A549 (cell line): ENCODE measurements at places on chromosomes 5 and 9. TPM values are rescaled to one million over a fixed set of nuclear protein-coding genes. Genes with fewer than 3 reads are reported as not detected.

- DNase-seq, result no peak
Measured at GRCh38 chr9:123589361-123590239, 233.6 kb downstream of the CRB2 start.

DNA sequence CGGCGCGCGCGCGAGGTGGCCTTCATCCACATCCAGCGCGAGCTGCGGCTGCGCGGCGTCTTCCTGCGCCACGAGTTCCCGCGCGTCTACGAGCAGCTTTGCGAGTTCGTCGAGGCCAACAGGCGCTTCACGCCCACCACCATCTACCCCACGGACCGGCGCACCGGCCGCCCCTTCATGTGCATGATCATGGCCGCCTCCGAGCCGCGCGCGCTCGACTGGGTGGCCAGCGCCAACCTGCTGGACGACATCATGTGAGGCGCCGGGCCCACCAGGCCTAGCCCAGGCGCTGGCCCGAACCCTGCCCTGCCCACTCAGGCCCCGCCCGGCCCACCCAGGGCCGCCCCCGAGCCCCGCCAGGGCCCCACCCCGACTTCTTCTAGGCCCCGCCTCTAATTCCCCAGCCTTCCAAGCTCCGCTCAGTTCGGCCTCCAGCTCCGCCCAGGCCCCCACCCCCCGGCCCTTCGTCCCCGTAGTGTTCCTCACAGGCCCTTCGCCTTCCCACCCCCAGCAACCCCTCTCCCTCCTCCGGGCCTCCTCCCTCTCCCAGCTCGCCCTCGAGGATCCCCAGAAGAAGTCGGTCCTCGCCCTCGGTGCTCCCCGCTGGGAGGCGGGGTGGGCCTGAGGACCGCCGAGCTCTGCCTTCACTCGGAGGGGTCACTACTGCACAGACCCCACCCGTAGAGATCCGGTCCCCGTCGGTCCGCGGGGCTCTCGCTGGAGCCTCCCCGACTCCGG, 2.0 kb upstream of the PHPT1 start:
- peak; percentile 85 for DNase-seq

DNA sequence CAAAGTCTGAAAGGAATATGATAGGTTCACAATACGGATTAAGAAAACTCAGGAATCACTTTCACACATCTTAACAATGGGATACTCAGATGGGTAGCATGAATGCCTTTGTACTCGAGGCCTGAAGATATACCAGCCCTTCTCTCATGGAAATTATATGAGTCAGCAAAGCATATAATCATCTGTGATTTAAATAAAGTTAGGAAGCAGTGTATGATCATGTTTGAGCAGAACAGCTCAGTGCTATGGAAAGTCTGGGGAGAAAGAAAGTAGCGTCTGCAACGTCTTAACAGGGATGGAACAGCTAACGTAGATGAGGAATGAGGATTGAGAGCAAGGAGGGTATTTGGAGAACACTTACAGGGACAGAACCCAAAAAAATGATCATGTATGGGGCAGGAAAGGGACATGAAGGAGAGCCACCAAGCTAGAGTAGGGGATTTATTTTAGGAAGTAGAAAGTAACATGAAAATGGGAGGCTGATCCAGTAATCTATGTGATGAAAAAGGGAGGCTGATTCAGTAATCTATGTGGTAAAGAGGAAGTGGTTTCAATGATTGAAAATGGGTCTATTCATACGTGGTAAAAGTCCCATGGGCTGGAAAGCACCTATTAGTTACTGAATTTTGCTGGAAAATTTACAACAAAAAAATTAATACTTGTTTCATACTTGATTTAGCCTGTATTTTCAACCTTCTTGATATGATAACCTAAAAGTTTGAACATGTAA, 85.9 kb downstream of the GNA14 start:
- no peak for DNase-seq

DNA sequence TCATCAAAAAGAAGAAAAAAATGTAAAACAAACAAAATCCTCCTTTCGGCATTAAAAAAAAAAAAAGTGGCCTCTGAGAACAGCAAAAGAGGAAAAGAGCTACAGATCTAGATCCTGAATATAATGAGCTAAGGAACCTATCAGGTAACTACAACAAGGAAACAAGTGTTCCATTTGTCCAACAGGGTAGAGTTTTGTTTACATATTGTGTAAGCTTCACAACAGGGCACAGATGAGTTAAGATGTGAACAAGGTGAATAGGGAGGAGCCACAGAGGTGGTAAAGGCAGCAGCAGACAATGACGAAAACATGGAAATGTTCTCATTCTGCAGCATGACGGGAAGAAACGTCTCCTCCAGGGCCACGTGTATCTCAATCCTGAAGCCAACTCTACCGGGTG, 14.4 kb downstream of the ELP1 start:
- no peak for DNase-seq

GRCh38 chr5:38932854-38933408, 87.1 kb downstream of the OSMR start:
- DNase-seq, result no peak

DNA sequence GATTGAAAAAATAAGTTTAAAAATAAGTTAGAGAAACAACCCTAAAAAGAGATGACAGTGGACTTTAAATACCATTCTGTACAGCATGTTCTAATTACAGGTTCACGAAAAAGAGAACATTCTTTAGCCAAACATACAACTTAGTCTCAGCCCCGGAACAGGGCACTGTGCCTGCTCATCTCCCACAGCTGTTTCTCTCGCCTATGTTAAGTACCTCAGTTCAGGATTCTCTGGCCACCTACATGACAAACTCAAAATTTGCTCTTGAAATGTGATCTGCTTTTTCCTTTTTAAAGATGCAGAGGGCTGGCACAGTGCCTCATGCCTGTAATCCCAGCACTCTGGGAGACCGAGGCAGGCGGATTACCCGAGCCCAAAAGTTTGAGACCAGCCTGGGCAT, 52.3 kb downstream of the MYO10 start:
- no peak for DNase-seq

DNA sequence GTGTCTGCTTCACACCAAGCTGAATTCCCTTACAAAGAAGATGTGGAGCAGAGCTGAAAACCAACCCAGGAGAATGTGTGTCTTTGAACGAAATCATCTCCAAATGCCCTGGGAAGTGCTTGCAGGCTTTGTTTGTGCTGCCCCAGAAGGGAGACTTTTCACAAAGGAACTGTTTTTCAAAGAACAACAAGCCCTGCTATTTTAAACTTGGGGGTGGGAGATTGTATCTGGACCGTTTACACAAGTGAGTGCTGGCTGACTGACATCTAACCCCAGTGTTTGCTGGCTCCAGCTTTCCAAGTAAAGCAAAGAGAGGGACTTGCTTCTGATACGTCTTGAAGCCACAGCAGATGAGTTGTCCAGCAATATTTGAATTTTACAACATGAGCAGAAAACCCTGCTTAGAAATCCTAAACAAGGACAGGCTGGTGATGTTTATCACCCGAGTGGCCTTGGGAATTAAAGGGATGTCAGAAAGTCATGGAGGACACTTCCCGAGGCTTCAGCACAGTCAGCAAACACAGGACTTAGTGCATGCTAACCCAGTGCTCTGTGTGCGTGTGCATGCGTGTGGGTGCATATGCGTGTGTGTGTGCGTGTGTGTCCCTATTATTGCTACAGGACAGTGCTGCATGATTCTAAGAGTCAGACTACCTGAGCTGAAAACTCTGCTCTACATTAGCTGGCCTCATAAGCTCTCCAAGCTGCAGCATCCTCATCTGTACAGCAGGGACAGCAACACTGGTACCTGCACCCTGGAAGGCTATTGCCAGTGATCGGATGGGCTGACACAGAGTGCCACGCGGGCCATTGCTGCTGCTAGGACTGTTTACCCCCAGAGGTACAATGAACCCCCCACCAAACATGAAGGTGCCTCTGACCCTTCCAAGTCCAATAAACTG, 1.4 kb downstream of the ADAMTS12 start:
- DNase-seq, result peak; percentile 37

DNA sequence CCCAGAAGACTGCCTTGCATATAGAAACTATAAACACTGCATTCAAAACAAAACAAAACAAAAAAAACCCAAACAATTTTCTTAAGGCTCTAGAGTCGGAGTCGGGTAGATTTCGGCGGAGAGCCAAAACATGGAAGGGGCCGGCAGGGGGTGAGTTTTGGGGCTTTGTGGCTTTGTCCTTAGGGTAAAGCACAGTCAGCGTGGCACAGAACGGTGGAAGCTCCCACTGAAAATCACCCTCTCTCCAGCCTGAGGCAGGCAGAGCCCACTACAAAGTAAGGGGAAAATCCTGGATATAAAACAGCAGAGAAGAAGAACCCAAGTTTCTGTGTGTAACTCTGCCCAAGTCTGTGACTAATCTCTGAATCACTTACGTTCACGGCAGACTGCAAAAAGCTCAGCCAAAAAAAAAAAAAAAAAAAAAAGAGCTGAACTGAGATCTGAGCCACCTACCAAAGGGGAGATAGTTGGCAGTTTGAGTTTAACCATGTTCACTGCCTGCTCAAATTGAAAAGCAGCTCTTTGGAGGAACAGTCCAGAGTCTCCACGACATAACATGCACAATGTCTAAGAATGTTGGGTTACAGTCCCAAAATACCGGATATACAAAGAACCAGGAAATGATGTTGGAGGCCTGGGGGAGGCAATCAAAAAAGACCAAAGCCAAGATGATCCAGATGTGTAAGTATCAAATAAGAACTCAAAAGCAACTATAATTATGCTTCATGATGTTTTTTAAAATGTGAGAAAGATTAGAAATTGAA, 26.6 kb upstream of the OR2K2 start:
- DNase-seq, result peak; percentile 75

- DNase-seq, result no peak
Measured at GRCh38 chr5:10324518-10325370, 17.0 kb upstream of the CMBL start.

- no peak for DNase-seq
Measured at GRCh38 chr5:171429543-171429910, 10.1 kb downstream of the FGF18 start.

Gene SCGB3A2
- not detected in 3 replicates for polyA plus RNA-seq

Gene C5orf58
- not detected in 3 replicates for polyA plus RNA-seq

Gene ARL14EPL
- polyA plus RNA-seq, result 0.05 to 0.12 TPM (median 0.12 TPM) in 3 replicates

Gene PCYOX1L
- 1.8 to 2.2 TPM (median 2.1 TPM) in 3 replicates for polyA plus RNA-seq

Gene NUTM2G
- polyA plus RNA-seq, result not detected in 3 replicates

Gene ARL10
- 0.15 to 0.51 TPM (median 0.38 TPM) in 3 replicates for polyA plus RNA-seq

Gene FOXD4L5
- 0.05 to 0.16 TPM (median 0.08 TPM) in 3 replicates for polyA plus RNA-seq
